ENCODE measurements at places on chromosomes 3 and 15.
A peak's percentile ranks its signal among the peaks of the same experiment; 100 is the strongest.

- no peak for DNase-seq
Observed at GRCh38 chr3:76997733-76998132, 42.2 kb upstream of the ROBO2 start.

DNA sequence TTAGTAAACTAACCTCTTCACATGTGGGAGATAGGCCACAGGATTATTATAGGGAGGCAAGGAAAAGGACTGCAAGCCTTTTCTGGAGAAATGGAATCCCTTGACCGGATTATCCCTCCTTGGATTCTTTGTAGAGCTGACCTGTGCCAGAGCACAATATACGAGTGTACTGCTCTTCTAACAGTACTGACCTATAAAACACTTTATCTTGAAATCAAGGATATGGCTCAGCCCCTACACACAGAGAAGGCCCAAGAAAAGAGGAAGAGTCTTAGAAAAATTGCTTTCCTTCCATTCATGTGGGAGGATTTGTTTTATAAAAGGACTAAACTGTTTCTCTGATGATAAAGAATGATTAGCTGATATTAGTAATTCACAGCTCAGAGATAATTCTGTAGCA, 42.2 kb downstream of the DMXL2 start:
- DNase-seq, result no peak

GRCh38 chr15:52523647-52524046, 5.0 kb downstream of the MYO5A start:
- no peak for DNase-seq

- DNase-seq, result no peak
Observed at GRCh38 chr3:63896332-63897030, 15.7 kb downstream of the SCAANT1 start.

DNA sequence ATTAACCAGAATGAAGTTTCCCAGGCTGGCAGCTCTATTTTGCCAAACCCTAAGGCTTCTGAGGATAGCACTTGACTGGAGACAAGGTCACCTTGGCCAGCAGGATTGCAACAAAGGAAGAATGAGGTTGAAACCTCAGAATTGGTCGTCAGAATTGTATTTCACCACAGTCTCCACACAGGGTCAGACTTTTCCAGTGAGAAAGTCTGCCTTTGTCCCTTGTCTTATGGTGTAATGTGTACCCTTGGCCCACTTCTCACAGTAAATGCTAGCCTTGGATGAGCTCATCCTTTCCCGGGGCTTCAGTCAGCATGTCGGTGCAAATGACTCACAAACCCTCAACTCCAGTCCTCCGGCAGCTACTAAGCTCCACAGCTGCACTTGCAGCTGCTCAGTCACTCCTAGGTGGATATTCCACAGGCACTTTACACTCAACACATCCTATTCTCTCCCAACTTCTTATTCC, 19.7 kb downstream of the SSR3 start:
- no peak for DNase-seq

DNA sequence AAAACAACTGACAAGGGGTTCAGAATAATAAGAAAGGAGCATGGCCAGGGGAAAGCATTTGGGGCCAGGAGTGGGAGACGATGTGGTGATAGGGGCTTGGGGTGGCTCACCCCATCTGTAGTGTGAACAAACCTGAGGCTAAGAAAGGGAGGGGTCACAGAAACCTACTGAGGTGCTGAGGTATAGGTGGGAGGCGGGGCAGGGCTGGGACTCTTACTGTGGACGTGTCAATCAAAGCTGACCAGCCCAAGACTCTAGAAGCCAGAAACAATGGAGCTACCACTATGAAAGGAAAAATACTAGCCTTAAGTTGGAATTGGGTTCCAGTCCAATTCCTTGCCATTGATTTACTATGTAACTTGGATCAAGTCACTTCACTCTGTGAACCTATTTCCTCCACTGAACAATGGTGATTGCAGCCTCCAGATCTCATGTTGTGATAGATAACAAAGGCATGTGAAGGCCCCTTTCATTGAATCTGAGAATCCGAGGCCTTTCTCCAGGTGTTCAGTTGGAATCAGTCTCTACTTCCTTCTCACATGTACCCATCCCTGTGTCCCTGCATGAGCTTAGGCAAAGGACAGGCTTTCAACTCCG, 260.9 kb upstream of the HES1 start:
- no peak for DNase-seq

GRCh38 chr3:184592371-184593219, 31.0 kb downstream of the EPHB3 start:
- DNase-seq, result no peak

- no peak for DNase-seq
Observed at GRCh38 chr15:59818336-59818735, 129.2 kb upstream of the BNIP2 start.

DNA sequence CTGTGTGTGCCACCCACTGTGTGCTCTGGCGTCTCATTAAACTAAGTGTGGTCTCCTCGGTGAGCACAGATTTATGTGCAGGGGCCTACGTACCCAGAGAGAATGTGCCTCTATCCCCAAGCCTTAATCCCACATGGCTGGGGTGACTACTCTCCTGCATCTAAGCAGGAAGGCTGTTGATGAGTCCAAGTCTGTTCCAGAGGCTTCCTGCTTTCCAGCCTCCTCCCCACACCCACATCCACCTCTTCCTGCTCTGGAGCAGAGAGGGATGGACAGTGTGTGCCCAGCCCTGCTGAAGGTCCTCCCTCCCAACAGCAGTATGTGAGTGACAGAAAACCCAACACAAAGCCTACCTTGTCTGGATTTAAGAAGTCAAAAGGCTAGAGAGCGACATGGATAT, 38.8 kb upstream of the BCL2L10 start:
- no peak for DNase-seq

GRCh38 chr3:140403608-140404007, 274.3 kb upstream of the TRIM42 start:
- DNase-seq, result no peak

DNA sequence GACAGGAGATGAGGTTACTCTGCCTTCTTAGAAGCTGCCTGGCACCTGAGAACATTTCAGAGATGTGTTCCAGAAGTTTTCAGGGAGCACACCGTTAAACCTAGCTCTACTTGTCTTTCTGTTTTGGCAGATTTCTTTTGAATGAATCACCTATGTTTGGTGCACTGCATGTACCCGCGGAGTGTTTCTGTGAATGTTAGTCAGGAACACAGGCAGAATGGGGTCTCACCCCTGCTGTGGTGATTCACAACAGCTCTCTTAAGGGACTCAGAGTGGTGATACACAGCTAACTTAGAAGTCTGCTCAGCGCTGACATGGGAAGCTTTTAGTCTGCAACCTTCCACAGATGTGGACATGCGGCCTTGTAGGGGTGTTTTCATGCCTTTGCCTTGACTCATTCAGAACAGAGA, 24.0 kb downstream of the TSEN2 start:
- no peak for DNase-seq

GRCh38 chr3:168865022-168865551, 769.4 kb upstream of the GOLIM4 start:
- no peak for DNase-seq

- peak; percentile 25 for DNase-seq
Observed at GRCh38 chr3:178001670-178002101, 534.5 kb upstream of the KCNMB2 start.

GRCh38 chr3:184954251-184954650, 142.3 kb downstream of the VPS8 start:
- DNase-seq, result no peak

- no peak for DNase-seq
Observed at GRCh38 chr3:175199961-175200360, 340.8 kb downstream of the NAALADL2 start.

- no peak for DNase-seq
Observed at GRCh38 chr3:156416846-156417558, 137.9 kb downstream of the SSR3 start.

DNA sequence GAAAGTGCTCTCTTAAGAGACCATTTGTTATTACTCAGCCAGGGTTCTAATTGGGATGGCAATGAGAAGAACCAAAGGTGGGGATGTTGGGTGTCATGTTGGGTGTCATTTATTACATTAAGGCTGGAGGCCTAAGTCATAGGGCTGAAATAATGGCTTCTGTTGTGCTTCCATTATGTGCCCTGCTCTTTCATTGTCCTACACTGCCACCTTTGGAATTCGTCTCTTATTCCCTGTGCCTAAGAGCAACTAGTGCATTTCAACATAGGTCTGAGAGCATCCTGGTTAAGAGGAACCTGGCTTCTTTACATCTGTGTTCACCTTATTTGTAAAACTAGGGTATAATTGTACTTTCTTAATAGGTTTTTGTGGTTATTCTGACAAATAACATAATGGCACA, 32.2 kb downstream of the RIOX2 start:
- DNase-seq, result no peak

GRCh38 chr3:78274475-78275065, 1234.7 kb downstream of the ROBO2 start:
- DNase-seq, result no peak

GRCh38 chr3:114284644-114285043, 9.2 kb upstream of the TIGIT start:
- DNase-seq, result no peak

DNA sequence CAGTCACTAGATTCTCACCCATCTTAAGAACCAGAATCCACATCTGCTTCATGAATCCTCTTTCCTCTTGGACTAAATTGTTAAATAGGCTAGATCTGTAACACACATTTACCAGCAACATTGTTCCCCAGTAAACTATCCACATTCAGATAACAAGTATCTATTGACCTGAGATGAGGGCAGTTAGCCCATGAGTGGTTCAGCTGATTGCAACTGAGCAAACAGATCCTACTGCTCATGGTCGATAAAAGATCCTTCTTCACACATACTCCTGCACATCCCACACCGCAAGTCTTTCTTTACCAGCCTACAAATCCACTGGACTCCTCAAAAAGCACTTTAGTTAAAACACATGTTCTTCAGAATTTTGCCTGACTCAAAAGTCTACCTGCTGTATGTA, 59.2 kb downstream of the UACA start:
- no peak for DNase-seq

DNA sequence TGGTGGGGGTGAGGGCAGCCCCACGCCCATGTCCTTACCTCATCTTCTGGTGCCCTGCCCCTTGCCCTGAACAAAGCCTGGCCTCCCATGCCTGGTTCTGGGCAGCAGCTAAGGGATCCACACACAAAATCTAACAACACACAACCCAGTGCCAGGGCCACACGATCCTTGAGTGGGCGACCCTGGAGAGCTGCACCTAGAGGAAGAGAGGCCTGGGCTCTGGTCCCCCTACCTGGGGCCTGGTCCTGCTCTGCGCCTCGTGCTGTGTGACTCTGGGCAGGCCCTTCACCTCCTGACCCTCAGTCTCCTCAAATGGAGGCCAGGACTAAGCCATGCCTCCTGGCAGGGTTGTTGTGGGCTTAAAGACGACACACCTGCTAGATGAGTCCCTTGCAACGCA, 20.0 kb upstream of the C3orf22 start:
- DNase-seq, result no peak

- no peak for DNase-seq
Observed at GRCh38 chr15:27087651-27088583, 116.9 kb downstream of the GABRG3 start.

DNA sequence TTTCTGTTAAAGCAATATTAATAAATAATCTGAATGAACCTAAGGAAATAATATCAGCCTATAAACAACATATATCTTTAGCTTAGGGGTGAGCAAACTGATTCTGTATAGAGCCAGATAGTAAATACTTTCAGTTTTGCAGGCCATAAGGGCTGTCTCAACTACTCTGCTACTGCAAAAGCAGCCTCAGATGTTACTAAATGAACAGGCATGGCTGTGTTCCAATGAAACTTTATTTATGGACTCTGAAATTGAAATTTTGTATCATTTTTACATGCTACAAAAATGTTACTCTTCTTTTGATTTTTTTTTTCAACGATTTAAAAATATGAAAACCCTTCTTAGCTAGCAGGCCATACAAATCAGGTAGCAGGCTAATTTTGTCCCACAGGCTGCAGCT, 212.8 kb upstream of the PRICKLE2 start:
- no peak for DNase-seq

DNA sequence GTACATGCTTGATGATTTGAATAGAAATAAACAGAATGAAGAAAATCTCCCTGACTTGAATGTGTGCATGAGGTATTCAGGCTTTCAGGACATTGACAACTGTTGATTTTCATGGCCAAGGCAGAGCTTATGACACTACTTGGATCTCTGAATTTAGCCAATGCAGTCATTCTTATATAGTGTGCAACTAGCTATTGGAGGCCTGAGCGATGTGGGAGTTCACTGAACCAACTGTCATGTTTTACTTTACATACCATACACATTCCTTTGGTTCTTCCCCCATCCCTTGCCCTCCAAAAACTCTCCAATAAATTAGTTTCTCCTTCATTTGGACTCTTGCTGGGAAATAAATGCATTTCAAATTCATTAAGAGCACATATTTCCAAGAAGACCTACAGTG, 460.4 kb downstream of the RBMS3 start:
- no peak for DNase-seq

DNA sequence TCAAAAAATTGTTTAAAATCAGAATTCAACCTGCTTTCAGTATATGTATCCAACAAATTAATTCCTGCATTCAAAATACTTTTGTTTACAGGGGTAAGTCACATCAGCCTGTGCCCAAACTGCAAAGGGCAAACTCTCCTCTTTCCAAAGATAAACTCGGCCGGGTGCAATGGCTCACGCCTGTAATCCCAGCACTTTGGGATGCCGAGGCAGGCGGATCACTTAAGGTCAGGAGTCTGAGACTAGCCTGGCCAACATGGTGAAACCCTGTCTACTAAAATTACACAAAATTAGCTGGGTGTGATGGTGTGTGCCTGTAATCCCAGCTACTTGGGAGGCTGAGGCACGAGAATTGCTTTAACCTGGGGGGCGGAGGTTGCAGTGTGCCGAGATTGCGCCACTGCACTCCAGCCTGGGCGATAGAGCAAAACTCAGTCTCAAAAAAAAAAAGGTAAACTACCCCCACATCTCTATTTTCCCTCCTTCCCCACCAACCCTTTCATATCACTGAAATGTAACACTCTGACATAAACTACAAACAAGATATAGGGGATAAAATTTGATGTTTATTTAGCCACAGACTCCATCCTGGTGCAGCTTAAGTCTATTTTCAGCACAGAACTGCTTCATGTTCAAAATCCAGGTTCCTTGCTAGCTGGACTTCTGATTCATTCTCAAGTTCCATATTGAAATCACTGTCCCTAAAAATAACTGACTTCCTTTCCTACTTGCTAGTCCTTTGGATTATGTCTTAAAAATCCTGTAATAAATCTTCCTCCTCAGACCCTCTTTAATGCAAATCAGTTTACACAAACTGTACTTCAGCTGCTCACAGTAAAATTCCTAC, 15.4 kb downstream of the UBP1 start:
- DNase-seq, result no peak
